Left hindlimb (tissue), 1 donor: ENCODE measurements at places on chromosomes 5 and 9.

DNA sequence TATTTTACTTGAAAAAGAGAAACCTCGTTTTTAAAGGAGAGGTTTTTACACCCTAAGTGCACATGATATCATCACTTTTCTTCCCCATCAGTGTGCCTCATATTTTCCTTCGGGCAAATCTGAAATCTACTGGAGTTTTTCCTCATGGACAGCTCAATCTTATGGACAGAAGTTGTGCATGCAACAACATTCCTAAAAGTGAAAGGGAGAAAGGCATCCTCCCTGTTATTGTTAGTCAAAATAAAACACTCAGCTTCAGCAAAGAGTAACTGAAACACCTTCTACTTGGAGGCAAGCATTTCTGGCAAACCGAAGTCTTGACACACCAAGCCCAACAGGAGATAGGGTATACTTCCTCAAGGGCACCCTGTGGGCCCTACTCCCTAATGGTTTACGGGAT lies 217.9 kb downstream of the BNC2 start:
- no peak for DNase-seq

DNA sequence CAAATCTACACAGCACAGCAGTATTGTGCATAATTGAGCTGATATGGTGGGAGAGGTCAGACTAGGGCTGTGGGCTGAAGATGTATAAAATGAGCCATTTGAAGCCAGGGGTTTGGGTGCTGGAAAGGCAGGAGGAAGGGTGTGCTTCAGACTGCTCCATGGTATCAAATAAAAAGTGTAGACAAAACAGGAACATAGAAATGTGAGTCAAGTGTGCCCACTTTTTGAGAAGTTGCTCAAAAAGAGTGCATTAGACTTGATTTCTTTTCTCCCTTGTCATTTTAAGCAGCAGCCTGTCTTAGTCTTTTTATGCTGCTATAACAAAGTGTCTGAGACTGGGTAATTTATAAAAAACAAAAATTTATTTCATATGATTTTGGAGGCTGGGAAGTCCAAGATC lies 55.8 kb upstream of the ZFAND5 start:
- DNase-seq, result no peak

- no peak for DNase-seq
These were observed 753.2 kb downstream of the TLR4 start for GRCh38 chr9:118457171-118458000.

- no peak for DNase-seq
These were observed 206.7 kb downstream of the FAM114A2 start for GRCh38 chr5:153831973-153832372.

- DNase-seq, result no peak
These were observed 566.0 kb upstream of the DMAC1 start for GRCh38 chr9:8365466-8366160.

DNA sequence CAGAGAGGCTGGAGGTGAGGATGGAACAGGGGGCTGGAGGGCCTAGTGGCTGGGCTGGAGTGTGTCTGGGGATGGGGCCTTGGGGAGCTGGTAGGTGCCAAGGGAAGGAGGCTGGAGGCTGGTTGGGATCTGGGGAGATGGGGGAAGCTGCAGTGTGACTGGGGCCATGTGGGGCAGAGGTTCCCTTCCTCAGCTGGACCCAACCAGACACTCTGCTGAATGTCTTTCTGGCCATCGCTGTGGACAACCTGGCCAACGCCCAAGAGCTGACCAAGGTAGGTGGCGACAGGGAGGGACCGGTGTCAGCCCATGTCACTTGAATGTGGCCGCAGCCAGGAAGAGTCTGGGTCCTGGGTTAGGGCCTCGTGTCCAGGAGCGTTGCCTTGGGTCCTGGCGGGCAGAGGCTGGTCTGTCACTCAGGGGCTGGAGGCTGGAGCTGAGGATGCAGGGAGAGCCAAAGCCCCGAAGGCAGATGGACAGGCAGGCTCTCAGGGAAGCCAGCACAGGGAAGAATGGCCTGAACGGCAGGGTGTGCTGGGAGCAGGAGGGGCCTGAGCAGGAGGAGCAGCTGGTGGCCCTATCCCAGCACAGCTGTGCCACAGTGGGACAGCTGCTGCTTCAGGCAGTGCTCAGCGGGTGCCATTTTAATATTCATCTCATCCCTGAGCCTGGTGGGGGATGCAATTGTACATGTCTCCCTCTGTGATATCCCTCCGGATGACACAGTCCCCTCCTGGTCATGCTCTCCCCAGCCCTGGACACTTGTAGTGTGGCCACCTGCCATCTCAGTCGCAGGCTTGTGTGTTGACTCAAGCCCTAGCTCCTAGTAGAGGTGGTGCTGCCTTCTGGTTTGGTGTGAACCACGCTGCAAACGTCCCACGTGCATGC lies 132.5 kb downstream of the CACNA1B start:
- no peak for DNase-seq

DNA sequence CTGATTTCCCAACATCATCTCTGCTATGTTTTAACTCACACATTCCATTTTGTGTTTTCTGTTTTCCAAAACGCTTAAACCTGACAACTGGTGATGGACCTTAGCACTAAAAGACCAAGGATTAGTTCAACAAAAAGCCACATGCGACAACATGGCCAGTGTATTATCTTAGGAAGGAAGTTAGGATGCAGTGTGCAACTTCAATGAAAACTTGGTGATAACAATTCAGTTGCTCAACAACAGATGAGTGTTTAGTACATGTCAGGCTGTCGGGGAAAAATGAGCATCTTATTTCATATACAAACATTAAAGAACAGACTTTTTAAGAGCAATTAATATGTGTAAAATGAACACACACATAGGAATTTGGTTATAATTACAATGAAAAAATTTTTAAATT lies 780.0 kb downstream of the SEMA5A start:
- no peak for DNase-seq

- DNase-seq, result peak; percentile 53
These were observed 255.9 kb downstream of the GABRG2 start for GRCh38 chr5:162323466-162323865.

DNA sequence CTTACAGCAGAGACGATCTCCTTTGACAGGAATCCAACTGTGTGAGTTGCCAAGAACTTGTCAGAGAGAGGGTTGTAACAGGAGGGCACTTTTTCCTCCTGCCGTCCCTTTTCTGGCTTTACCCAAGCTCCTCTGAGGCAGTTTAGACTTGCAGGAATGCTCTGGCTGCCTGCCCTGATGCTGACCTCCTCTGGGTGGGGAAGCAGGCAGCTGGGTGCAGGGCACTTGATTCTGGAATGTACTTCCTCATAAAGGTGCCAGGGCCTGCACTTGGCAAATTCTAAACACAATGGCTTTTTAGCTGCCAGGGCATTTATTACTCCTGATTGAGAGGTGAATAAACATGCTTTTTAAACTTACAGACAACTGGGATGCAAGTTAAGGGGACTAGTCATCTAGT lies 190.4 kb downstream of the EPB41L4A start:
- DNase-seq, result peak; percentile 57

GRCh38 chr5:173155912-173156311 lies 11.6 kb downstream of the BNIP1 start:
- no peak for DNase-seq

- DNase-seq, result no peak
These were observed 4.4 kb downstream of the RC3H2 start for GRCh38 chr9:122900791-122901190.

- no peak for DNase-seq
These were observed 32.4 kb downstream of the SLC12A7 start for GRCh38 chr5:1079486-1079885.

DNA sequence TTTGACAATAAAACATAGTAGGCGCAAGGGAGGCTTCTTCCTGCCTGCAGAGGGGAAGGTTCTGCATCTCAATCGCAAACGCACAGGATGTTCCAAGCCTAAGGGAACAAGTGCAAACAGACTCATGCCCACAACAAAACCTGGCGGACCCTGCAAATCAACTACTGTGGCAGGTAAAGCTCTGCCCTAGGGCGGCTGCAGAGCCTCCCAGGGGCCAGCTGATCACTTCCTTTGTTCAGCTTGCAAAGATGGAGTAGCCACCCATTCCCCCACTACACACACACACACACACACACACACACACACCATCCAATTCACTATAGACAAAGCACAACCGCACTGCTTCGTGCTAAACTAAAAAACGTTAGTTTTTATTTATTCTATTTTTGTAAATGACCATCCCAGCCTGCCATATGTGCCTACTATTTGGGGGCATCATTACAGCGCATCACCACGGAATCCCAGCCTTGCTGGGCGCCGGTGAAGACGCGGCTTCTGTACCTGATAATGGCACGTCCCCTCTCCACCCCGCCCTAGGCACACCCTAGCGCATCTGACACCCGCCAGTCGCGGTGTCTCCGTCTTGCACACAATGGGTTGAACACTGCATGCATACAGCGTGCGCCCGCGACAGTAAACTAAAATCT lies 57.6 kb downstream of the DPYSL3 start:
- DNase-seq, result no peak
